ENCODE measurements at places on chromosomes 3 and 15.

DNA sequence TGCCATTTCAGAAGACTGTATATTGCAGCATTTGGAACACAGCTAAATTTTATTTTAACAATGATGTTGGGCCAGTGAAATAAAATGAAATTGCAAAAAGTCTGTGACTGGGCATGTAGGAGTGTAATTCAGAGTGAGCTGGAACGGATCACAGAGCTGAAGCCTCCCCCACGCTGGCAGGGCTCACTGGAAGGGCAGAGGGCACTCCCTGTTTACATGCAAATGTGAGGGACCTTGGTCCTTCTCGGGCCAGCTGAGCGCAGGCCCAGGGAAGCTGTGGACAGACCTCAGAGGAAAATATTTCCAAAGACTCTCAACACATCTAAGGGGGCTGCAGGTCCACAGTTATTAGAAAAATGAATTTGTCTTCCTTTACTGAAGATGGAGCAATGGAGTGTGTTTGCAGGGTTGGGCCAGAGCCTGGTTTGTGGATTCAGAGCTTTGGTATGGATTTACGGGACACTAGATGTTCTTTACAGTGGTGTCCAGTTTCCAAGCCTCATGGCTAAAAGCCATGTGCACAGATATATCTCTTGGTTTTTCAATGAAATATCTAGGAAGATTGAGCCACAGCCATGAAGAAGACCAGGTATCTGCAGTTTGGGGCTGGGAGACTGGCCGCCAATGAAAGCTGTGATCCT, 32.0 kb downstream of the TRPM1 start:
- no peak for DNase-seq

- DNase-seq = no peak
Measured at GRCh38 chr3:10505791-10506585, 602 bp upstream of the ATP2B2 start.

- peak; percentile 45 for DNase-seq
Measured at GRCh38 chr3:4722103-4722502, 229.0 kb downstream of the ITPR1 start.

- DNase-seq = no peak
Measured at GRCh38 chr3:114762144-114762543, 384.9 kb downstream of the ZBTB20 start.

DNA sequence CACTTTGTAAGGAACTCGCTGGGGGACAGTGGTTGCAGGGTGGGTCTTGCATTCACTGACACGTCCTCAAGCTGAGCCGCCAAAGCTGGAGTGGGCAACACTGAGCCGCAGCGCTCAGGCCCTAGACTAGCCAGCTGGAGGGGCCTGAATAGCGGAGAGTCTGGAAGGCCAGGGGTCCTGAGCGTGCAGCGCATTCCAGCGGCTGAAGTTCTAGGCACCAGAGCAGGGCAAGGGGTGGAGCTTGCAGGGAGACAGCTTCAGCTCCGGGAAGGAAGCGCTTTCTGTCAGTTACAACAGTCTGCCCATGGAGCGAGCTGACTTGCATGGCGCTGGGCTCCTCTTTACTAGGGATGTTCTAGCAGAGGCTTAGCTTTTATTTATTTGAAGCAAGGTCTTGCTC, 2.7 kb downstream of the MAP6D1 start:
- peak; percentile 72 for DNase-seq

DNA sequence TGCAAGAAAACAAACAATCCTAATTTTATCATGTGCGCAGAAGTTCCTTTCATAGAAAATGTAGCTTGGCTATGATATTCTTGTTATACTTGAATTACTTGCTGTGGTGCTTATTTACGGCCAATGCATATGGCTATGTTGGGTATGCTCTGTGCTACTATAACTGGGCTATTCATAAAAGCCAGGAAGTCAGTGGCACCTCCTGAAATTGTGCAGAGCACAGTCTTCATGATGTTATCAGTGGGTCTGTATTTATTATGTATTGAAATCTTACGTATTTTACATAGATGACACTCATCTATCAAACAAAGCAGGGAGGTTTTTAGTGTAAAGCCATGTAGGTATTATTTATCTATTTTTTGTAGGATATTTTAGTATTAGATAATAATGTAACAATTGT, 196.5 kb upstream of the NAALADL2 start:
- DNase-seq = no peak

DNA sequence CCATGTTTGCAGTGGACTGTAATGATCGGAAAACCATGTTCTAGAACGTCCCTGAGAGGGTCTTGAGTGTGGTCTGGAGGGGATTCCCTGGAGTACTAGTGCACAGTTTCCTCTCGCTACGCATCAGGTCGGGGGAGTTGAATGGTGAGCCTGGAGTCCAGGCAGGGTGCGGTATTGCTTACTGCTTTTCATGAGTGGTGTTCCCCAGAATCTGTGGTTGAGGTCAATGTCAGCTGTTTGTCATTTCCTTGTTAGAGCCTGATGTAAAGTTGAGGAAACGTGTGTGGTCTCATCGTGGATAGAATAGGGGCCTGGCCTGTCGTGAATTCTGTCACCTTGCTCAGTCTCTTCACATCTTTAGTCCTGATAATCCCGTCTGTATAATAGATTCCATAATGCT, 328.2 kb upstream of the LRRFIP2 start:
- DNase-seq = no peak
